CD4-positive, alpha-beta T cell treated with Interleukin-17A for 1 hour (primary cell): ENCODE measurements at places on chromosomes 3 and 15.

GRCh38 chr3:113626503-113627371, 69.7 kb downstream of the USF3 start:
- peak; percentile 20 for DNase-seq

- DNase-seq, result no peak
Measured at GRCh38 chr3:173945806-173946205, 548.3 kb downstream of the NLGN1 start.

GRCh38 chr3:18825665-18826064, 322.6 kb upstream of the KCNH8 start:
- DNase-seq, result no peak

GRCh38 chr3:191290311-191291025, 38.7 kb upstream of the CCDC50 start:
- peak; percentile 31 for DNase-seq

GRCh38 chr3:98058244-98058960, 23.3 kb upstream of the GABRR3 start:
- no peak for DNase-seq

DNA sequence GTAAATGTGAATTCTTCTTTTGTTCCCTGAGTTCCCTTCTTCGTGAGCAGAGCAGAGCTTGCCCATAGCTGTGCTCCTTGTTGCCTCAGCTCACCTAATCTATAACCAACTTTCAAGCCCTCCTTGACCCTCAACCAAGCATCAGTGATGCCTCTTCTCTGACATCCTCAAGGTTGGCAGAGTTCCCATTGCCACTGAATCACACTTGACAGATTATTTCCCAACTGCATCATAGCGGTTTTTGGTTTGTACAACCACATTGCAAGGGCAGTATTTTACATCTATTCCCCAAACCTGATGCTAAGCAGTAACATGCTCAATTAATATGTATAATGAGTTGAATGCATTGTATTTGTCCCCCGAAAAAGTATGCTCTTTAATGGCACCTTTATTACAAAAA, 133.0 kb upstream of the SNTN start:
- no peak for DNase-seq

DNA sequence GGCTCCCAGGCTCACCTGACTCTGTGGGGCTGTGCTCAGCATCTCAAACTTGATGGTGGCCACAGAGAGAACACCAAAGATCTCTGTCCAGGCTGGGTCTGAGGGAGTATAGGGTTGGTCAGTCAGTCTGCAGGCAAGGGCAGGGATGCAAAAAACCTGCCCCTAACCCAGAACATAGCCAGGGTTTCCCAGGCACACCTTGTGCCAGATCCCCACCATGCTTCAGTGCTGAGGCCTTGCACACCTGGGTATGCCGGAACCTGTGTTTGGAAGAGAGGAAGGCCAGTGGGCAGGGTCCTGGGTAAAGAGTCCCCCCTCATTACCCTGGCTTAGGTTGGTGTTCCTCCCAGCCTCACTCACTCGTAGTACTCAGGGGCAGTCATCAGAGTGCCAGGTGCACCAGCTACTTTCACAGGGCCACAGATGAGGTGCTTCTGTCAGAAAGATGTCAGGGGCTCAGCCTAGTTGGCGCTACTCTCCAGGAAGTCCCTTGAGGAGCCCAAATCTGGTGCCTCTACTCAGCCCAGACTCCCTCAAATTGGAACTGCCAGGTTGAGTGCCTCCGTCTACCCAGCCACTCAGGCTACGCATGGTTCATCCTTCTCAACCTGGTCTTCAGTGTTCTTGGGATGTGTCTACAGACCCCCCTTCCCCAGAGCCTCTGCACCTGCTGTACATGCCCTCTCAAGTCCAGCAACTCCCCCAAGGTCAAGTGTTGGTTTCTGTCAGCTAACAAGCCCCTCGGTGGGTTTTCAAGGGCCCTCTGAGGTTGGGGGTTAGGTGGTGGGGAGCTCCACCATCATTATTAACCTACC, 1.8 kb downstream of the DALRD3 start:
- no peak for DNase-seq

DNA sequence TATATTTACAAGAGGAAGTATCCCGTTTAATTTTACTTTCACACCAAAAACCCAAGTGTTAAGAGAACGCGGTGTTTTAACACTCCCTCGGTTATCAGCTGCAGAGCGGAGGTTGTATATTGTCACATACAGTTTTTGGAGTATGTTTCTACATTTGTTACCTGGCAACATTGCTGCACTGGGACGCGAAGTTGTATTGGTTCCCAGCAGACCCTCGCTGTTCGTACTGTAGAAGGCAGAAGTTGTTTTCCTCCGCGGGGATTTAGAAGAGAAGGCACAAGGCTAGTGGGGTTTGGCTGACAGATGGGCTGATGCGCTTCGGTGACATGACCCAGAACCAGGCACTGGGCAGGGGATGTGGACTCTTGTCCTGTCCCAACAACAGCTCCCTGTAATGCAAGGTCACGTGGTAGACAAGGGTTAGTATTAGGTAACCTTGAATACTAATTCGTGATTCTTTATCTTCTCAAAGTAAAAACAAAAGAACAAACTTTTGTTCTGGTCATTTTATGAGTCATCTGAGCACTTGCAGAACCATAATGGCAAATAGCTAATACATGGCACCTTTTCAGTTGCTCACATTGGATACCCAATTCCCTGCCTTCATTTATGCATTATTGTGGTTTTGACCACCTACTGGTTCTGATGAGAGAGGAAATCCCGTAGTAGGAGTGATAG, 230.4 kb upstream of the BHLHE40 start:
- peak; percentile 21 for DNase-seq

- DNase-seq, result no peak
Measured at GRCh38 chr3:127226457-127226856, 33.5 kb downstream of the PRR23E start.

DNA sequence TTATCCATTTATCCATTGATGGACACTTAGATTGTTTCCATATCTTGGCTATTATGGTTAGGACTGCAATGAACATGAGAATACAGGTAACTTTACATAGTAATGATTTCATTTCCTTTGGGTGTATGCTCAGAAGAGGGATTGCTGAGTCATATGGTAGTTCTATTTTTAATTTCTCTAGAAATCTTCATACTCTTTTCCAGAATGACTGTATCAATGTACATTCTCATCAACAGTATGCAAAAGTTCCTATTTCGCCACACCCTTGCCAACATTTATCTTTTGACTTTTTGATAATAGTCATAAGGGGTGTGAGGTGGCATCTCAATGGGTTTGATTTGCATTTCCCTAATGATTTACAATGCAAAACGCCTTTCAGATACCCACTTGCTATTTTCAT, 6.2 kb upstream of the NIPA1 start:
- DNase-seq, result no peak

GRCh38 chr3:12896063-12896985, 55.0 kb upstream of the RPL32 start:
- DNase-seq, result no peak

GRCh38 chr15:60899322-60899966, 329.7 kb downstream of the RORA start:
- DNase-seq, result peak; percentile 60

- DNase-seq, result no peak
Measured at GRCh38 chr3:100600181-100601042, 9.0 kb upstream of the ADGRG7 start.

GRCh38 chr3:105006164-105006563, 360.5 kb upstream of the ALCAM start:
- DNase-seq, result no peak

DNA sequence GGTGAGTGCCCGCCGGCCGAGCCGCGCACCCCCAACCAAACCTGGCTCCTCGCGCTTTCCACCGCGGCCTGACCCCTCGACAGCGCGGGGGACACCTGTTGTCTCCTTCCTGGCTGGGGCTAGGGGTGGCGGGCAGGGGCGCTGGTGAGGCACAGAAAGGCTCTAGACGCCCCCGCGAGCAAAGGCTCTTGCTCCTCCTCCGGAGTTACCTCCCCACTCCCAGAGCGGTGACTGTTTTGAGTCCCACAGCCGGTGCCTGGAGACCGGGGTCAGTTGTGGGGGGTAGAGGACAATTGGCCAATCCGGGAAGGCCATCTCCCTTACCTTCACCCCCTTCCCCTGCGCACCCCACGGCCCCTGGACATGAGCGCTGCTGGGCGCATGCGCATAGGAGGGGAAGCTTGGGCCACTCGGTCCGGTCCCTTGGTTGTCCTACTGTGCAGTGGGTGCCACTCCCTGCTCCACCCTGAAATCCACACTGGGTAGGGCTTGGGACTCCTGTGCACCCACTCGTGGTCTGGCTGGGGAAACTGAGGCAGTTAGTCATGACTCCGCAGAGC, 554 bp downstream of the CHST13 start:
- DNase-seq, result no peak

- no peak for DNase-seq
Measured at GRCh38 chr15:74856537-74856936, 13.6 kb upstream of the ULK3 start.

DNA sequence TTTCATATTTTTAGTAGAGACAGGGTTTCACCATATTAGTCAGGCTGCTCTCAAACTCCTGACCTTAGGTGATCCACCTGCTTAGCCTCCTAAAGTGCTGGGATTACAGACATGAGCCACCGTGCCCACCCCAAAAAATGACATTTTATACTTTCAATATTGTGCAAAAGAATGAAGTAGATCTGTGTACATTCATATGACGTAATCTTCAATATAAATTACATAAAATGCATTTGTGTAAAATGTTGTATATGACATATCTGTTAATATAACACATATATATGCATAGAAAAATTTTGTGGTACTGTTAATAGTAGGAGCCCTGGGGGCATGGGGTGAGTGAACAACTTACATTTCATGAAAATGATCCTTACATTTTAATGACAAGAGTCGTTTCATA, 71.7 kb downstream of the RYR3 start:
- no peak for DNase-seq

DNA sequence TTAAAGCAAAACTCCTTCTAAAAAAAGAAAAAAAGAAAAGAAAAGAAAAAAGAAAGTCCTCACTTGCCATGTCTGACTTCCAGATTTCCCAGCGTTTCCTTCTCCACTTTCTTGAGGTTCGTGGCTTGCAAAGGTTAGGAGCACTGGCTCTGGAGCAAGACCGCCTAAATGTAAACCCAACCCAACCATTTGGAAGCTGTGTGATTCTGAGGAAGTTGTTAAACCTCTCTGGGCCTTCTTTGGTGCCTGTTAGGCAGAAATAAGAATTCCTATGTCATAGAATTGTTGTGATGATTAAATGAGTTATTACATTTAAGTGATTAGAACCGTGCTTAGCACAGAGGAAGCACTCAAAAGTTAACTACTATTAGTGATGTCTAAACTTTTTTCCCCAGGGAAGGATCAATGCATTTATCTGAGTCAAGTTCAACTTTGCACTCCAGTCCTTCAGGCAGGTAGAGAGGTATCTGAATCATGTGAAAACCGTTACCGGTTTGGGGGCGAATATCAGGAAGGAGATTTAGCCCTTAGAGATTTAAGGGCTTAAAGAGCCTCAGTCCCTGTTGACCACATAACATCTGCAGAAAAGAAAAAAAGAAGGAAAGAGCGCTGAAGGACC, 78.3 kb upstream of the HES1 start:
- no peak for DNase-seq

GRCh38 chr3:48595526-48596121, 495 bp upstream of the COL7A1 start:
- DNase-seq, result no peak

DNA sequence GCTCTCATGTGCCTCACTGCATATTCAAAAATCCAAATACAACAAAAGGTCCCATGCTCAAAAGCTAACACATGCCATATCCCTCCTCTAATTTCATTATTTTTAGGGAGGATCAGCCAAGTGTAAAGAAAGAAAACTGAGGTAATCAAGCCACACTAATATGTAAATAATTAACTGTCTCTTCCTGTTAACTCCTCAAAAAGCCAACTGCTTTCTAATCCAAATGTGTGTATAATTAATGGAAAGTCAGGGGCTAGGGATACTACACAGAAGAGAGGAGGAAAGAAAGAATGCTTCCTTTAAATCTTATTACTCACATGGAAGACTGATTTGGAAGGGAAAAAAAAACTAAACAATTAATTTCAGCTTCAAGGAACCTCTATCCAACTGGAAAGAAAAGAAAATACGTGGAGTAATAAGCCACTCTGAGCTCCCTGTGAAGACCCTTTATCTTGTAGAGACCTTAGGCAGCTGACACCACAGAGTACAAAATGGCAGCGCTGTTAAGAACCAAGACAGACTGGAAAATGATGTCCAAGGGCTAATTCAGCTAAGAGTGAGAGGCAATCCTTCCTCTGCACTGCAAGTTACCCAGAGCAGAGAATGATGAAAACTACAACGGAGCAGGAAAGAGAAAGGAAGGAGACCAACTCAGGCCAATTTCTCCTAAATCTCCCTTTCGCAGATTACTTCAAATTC, 56.8 kb downstream of the ZNF148 start:
- DNase-seq, result no peak

GRCh38 chr3:13824521-13825310, 55.2 kb downstream of the WNT7A start:
- no peak for DNase-seq

GRCh38 chr15:35737441-35737840, 191.5 kb upstream of the DPH6 start:
- no peak for DNase-seq

DNA sequence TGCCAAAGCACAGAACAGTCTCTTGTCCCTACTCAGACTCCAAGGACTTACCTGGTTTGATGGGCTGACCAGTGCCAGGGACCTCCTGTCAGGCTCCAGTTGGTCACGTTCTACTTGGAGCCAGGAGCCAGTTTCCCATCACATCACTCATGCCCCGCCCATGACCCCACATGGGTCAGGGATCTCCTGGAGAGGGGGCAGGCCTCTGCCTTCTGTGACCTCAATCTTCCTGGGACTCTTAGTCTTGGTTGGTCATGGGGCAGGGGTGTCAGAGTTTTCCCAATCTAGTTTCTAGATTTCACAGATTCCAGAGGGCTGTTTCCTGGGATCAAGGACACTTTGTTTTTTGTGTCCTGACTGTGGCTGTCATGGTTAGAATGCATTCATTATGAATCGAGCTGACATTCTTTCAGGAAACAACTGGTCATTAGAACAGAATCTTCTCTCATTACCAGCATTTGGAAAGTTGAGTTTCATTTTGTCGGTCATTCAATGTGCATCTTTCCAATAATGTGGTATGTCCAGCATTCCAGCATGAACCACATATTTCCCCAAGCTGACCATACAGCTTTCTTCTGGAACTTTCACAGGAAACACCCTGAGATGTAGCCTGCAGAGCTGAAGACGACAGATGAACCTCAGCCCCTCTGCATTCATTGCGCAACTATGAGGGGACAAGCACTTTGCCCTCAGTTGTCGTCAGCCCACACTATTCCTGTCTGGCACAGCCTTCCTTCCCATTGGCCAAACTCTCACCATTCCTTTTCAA, 19.8 kb downstream of the CYP19A1 start:
- DNase-seq, result no peak

DNA sequence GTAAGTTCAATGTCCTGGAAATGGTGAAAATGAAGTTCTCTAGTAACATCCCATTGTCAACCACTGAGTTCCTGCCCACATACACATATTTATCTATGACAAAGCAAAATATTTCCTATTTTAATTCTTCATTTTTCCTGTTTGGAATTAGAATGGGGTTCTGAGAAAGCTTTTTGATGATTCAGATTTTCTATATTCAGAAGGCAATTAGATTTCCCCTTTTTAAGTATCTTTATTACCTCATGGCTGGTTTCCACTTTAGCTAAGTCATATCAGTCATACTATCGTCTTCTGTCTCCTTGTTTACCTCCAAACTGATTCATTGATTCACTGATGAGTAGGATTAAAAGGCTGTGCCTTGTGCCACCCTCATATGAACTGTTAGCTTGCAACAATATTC, 17.9 kb downstream of the ETFA start:
- no peak for DNase-seq

- DNase-seq, result peak; percentile 35
Measured at GRCh38 chr3:189270248-189270832, 98.6 kb downstream of the TPRG1 start.

GRCh38 chr3:156837115-156837514, 11.0 kb downstream of the LEKR1 start:
- no peak for DNase-seq
